GM03348 (cell line): ENCODE measurements at places on chromosomes 16 and 17.

GRCh38 chr16:11024333-11025053 lies 80.1 kb downstream of the CLEC16A start:
- DNase-seq = no peak

DNA sequence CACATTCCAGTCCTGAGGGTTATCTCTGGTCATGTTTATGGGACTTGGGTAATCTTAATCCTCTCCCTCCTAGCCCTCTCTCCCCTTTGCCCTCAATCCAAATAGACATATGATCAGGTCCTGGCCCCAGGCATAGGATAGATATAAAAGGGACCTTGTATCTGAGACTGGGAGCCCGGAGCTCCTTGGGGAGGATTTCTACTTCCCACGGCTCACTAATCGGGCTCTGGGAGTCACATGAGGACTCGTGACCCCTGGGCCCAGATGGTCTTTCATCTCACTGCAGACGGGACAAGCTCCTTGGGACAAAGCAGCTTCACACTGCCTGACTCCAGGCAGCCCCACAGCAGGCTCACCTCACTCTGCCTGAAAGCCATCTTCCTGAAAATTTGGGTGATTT lies 57.8 kb upstream of the LYRM9 start:
- no peak for DNase-seq

GRCh38 chr16:85259115-85259831 lies 147.0 kb upstream of the CIBAR2 start:
- DNase-seq = no peak

- no peak for DNase-seq
Observed at GRCh38 chr17:69997332-69997731, 77.7 kb upstream of the KCNJ16 start.

- DNase-seq = no peak
Observed at GRCh38 chr17:32962320-32962711, 29.3 kb upstream of the SPACA3 start.

- DNase-seq = peak; percentile 22
Observed at GRCh38 chr16:57060323-57061083, 31.9 kb upstream of the CPNE2 start.
